ENCODE measurements at places on chromosomes 11 and 22. TPM values are rescaled to one million over a fixed set of nuclear protein-coding genes. Genes with fewer than 3 reads are reported as not detected.

DNA sequence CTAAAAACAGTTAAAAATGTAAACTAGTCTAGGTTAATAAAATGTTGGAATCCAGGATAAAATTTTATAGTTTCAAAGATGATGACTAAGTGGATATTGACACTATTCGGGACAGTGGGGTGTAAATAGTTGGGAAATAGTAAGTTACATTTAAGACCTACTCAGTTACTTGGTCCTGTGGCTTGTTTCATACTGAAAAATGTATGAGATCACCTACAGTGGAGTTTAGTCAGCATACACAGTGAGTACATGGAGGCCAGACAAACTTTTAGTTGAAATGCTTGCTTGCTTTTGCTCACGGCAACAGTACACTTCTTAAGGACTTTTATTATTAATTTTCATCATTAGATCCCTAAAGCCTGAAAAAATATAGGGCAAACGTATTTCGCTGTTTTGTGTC is 16.1 kb downstream of the TRIM22 start:
- DNase-seq: no peak

GRCh38 chr11:101583251-101584128 is at the start of gene TRPC6:
TRPC6 (minus strand) TSS chr11:101584007; CDS start chr11:101583503, 504 bp downstream.
- DNase-seq: no peak

DNA sequence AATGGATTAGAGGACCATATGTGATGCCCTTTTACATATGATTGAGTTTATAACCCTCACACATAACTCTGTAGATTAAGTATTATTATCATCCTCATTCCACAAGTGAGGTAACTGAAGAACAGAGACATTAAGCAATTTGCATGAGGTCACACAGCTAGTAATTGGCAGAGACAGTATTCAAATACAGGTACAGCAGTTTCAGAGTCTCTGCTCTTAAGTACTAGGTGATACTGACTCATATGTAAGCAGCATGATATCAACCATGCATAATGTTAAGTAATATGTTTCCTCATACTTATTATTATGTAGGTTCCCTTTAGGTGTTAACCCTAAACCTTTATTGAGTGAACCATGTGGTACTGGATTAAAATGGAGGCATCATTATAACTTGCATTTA is 1562.4 kb upstream of the RAG2 start:
- no peak for DNase-seq

The MS4A6E gene
- total RNA-seq: not detected

DNA sequence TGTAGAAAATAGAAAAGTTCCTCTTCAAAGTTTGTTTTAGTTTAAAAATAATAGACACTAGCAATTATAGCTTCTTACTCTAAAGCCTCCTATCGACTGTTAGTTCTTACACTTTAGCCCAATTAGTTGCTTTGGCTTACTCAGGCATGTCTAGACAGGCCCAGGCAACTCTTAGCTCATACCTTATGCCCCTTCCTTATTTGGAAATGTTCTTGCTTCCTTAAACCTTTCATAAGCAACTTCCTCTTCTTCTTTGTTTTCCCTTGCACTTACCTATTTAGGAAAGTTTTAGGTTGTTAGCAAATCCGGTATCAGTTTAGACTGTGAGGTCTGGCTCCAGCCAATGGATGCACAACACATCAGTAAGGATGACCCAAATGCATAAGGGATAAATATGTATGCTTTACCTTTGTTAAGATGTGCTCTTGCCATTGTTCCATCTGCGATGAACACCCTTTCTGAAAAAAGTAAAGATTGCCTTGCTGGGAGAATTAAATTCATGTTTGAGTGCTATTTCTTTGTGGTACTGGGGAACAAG is 1277.5 kb upstream of the CNTN5 start:
- no peak for DNase-seq

DNA sequence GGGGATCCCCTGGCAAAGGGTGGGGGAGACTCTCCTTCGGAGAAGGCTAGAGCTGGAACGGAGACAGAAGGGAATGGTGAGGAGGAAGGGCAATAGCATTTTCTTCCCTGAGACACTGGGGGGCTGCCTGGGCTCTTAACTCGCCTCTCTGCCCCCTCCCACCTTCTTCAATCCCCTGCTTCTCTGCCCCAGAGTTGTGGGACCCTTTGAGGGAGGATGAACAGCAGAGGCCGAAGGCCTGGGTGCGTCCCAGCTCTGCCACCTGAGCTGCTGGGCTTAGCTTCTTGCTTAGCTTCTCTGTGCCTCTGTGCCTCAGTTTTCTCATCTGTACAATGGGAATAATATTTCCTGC is 72.4 kb downstream of the RTL6 start:
- no peak for DNase-seq

The DDX25 gene
- total RNA-seq: 0.43 TPM

The TRABD gene
- total RNA-seq: 114 TPM

GRCh38 chr11:87260811-87261210 is 223.1 kb downstream of the TMEM135 start:
- DNase-seq: no peak

- no peak for DNase-seq
These were observed 879.9 kb upstream of the TENM4 start for GRCh38 chr11:80320765-80321164.

DNA sequence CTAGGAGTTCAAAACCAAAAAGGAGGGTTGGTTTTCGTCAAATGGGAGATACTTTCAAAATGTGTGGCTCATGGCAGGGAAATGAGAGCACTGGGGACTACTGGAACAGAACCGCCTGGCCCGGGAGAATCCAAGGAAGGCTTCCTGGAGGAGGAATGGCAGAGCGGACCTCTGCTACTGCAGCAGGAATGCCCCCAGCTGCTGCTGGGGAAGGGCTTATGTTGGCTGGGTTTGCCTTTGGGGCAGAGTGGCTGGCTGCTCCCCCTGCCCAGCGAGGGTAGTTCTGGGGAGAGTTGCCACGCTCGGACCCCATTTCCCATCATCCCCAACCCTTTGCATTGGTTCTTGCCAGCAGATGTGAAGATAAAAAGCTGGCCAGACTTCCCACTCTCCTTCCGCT is 10.6 kb upstream of the APOBEC3A start:
- no peak for DNase-seq

All from activated CD8-positive, alpha-beta T cell treated with anti-CD3 and anti-CD28 coated beads for 36 hours (primary cell).